ENCODE measurements at places on chromosomes 12 and 14.

DNA sequence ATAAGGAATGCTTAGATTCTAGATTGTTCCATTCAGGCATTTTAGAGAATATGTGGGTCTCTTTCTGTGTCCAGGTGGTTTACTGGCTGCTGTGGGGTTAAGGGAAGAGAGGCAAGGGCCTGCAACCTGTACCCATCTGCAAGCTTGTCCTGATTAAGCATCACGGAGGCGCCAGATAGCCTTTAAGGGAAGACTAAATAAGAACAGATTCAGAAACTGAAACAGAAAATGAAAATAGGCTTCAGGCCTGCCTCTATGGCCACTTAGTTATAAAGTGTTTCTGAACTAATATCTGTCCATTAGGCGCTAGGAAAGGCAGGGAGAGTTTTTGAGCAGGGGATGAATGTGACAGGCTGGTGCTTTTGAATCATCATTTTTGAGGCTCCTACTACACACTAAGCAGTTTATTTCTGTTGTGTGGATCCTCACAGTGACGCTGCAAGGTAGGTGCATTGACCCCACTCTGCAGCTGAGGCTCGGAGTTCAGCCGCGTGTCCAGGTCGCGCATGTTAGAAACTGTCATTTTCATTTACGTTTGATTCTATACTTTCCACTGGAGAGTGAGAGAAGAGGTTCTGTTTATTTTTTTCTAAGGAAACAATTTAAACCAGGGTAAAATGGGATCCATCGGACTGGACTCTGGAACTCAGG, 47.4 kb downstream of the SLC6A12 start:
- no peak for DNase-seq

DNA sequence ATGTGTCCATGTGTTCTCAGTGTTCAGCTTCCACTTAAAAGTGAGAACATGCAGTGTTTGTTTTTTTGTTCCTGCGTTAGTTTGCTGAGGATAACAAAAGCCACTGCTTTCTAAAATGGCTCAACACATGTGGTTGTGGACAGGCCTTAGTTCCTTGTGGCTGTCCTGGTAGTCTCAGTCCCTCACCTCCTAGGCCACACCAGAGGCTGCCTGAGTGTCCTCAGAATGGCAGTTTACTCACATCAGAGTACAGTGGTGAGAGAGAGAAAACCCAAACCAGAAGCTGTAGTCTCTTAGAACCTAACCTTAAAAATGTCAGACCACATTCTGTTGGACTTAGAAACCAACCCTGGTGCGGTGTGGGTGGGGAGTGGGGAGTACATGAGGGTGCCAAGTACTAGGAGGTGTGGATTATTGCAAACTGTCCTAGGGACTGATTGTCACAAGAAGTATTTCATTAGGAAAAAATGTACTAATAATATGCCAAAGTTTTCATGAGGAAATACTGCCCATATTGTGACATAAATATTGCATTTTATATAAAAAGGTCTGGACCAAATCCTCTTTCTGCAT, 30.4 kb downstream of the NPAS3 start:
- no peak for DNase-seq

GRCh38 chr12:1280059-1280458, 289.0 kb downstream of the ERC1 start:
- DNase-seq: no peak

GRCh38 chr12:55972911-55973598, 823 bp upstream of the RAB5B start:
- DNase-seq: no peak

Data from GM12864 (cell line).